Fibroblast of skin of scalp (primary cell): ENCODE measurements at places on chromosomes 1 and 21.

GRCh38 chr21:23809573-23809972 is 1797.7 kb downstream of the MRPL39 start:
- no peak for DNase-seq

GRCh38 chr1:77504986-77505385 is 177.5 kb downstream of the ZZZ3 start:
- DNase-seq = no peak

DNA sequence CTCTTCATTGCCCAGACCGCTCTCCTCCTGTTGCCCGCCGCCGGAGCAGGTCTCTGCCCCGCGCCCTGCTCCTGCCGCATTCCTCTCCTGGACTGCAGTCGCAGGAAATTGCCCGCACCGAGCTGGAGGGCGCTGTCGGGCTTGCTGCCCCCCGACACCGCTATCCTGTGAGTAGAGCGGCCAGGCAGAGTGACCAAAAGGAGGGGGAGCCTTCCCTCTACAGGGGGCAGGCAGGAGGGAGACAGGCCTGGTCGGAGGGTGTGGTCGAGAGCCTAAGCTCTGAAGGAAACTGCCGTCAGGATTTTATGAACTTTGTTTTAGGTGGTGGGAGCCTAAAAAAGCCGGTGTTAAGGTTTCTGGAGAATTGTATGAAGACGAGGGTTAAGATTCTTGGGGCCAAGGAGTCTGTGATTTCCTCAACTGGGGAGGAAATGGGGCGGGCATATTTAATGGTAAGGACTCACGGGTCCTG is 517 bp downstream of the LRIG2 start:
- peak; percentile 56 for DNase-seq

GRCh38 chr1:205942631-205943159 is 561 bp downstream of the SLC26A9 start:
- peak; percentile 16 for DNase-seq

- peak; percentile 78 for DNase-seq
These were observed 46.8 kb downstream of the PTPRU start for GRCh38 chr1:29282924-29283803.

DNA sequence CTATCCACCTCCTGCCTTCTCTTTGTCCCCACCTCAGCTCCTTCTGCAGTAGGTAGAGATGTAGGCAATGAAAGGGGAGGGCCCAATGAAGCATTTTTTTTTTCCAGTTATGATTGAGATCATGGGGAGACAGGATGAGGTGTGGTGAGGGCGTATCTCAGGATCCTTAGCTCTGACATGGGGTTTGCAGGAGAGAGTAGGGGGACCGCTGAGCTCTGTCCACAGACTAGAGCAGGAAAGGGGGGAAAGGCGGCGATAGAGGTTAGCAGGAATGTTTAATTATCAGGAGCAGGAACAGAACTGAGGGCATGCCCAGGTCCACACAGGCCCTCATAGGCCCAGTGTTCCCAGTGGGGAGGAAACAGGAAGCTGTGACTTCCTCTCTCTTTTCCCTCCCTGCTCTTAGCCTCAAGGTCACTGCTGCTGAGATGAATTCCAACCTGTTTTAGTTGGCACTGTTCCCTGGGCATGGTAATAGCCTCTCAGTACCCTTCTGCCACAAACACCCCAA is 901 bp upstream of the RXFP4 start:
- peak; percentile 80 for DNase-seq

- no peak for DNase-seq
These were observed 27.9 kb upstream of the EPHA8 start for GRCh38 chr1:22535399-22535798.

DNA sequence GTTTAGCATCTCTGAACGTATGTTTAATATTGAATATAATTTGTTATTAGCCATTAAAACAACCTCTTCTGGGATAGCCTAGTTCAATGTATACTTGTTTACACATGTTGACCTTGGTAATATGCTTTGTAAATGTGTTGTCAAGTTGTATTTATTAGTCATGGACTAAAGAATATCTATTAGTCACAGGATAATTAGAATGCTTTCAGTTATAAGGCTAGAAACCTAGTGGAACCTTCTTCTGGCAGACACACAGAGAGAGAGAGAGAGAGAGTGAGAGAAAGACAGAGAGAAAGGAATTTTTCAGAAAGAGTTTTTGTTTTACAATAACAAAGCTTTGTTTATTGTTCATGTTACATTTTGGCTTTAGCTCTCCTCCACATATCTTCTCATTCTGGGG is 181.1 kb upstream of the APP start:
- no peak for DNase-seq

GRCh38 chr1:39949891-39950290 is 5.1 kb upstream of the MFSD2A start:
- DNase-seq = no peak

DNA sequence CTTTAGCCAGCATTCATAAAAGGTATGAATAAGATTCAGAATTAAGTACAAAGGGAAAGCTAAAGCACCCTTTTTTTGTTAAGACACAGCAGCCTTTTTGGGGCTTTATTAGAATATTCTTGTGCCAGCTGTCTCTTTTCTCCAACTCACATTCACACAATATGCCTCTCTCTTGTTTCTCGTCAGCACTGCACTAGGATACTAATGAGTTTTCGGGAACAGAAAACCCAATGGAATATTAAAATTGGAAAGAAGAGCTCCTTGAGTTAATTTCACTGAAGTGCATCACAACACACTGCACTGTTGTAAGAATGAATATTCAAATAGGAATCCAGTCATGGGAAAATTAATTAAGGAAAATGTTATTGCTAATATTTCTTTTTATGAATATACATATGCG is 410.4 kb upstream of the BEND5 start:
- no peak for DNase-seq

DNA sequence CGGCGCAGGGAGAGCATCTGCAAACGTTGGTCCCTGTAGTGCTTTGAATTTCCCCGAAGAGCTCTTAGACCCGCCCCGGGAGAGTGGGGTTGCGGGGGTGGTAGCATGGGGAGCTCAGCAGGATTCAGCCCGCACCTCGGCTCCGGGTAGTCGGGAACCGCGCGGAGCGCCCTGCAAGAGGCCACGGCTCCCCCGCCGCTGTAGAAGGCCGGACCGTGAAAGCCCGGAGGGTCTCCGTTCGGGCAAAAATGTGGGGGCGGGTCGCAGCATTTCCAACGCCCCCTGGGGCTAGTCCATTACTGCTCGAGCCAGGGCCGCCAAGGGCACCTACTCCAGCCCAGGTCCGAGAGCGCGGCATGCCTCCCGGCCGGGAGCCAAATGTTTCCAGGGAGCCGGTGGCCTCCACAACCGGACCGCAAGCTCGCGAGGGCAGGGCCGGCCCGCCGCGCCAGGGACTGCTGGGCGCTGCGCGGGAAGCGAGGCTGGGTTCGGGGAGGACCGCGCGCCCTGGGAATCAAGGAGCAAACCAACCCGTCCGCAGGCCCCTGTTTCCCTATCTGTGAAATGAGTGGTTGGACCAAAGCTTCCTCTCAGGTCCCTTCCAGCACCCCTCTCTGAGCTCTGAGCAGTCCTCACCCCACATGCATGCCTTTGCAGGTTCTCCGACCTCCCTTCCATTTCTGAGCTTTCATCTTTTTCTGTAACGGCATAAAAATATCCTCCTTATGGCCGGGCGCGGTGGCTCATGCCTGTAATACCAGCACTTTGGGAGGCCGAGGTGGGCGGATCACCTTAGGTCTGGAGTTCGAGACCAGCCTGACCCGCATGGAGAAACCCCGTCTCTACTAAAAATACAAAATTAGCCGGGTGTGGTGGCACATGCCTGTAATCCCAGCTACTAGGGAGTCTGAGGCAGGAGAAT is 775 bp upstream of the TMEM63A start:
- peak; percentile 25 for DNase-seq

GRCh38 chr1:54221113-54221834 is 21.3 kb downstream of the MRPL37 start:
- no peak for DNase-seq

GRCh38 chr1:38624336-38625039 is 235.1 kb downstream of the RRAGC start:
- DNase-seq = no peak

DNA sequence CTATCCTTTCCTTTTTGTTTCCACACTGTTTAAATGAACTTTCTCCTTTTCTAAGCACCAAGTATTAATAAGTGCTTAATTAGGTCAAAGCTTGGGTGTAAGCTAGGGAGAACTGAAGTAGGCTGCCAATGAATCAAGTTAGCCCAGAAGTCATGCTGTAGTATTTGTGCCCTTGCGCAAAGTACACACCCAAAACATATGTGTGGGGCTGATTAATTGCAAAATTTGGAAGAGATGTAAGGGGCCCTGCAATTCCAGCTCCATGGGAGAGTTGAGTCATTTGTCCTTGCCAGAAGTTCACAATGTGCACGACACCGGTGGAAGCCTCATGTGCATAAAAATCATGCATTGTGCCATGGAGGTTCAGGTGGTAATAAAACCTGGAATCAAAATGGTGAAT is 18.6 kb upstream of the NTNG1 start:
- DNase-seq = no peak

DNA sequence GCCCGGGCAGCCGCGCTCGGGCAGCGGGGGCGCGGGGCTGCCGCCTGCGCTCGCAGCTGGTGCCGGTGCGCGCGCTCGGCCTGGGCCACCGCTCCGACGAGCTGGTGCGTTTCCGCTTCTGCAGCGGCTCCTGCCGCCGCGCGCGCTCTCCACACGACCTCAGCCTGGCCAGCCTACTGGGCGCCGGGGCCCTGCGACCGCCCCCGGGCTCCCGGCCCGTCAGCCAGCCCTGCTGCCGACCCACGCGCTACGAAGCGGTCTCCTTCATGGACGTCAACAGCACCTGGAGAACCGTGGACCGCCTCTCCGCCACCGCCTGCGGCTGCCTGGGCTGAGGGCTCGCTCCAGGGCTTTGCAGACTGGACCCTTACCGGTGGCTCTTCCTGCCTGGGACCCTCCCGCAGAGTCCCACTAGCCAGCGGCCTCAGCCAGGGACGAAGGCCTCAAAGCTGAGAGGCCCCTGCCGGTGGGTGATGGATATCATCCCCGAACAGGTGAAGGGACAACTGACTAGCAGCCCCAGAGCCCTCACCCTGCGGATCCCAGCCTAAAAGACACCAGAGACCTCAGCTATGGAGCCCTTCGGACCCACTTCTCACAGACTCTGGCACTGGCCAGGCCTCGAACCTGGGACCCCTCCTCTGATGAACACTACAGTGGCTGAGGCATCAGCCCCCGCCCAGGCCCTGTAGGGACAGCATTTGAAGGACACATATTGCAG is 3.0 kb downstream of the ARTN start:
- no peak for DNase-seq

- peak; percentile 48 for DNase-seq
These were observed 36.7 kb downstream of the MEF2D start for GRCh38 chr1:156463874-156464273.

DNA sequence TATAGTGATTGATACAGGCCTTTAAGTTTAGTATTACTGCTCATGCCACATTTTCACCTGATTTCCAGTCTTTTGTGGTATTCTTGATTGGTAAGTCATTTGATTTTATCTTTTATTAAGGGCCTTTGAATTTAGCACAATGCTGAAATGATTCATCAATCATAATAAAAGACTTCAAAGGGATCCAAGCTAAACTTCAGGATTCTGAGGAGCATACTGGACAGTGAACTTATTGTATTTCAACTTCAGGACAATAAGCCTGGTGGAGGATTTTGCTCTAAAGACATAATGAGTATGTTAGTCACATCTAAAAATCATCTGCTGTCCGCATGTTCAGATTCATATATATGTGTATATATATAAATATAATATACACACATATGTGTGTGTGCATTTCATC is 233.3 kb downstream of the SETD4 start:
- no peak for DNase-seq

DNA sequence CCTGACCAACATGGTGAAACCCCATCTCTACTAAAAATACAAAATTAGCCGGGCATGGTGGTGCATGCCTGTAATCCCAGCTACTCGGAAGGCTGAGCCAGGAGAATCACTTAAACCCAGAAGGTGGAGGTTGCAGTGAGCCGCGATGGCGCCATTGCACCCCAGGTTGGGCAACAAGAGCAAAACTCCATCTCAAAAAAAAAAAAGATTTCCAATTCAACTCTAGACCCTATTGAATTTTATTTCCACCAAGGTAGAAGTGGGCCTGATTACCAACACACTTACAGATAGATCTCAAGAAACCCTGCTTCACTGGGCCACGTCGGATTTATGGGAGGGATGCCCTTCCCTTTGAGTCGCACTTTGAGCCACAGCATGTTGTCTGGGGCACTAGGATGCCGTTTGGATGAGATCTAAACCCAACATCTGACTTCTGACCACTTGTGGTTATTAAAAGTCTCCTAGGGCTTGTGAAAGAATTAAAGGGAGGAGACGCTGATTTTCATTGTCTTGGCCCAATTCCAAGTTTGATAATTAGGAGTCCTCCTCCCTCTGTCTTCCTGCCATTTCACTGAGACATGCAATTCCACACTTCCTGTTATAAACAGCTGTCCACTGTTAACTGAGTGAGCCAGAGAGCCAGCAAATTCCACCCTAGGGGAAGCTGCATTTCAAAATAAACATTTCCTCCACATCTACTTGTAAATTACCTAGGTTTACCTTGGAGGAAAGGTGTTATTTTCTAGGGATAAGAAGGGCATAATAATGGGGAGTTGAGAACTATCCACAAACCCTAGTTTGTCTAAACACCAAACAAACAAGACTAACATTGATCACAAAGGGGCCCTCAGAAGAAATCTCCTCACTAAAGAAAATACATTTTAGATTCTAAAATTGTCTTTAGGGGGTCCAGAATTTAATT is 5.2 kb upstream of the RERE start:
- peak; percentile 94 for DNase-seq

DNA sequence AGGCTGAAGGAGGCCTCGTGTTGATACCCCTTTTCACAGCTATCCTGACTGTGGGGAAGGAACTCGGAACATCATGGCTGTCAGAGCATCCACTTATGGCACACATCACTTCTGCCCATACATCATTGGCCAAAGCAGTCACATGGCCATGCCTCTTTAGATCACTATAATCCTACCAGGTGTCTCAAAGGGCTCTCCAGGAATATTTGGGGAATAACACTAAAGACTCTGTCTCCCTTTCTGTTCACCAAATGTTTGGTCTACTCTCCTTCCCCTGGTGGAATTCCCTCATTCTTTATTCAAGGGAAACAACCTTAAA is 3.0 kb upstream of the JUN start:
- no peak for DNase-seq

- DNase-seq = no peak
These were observed 44.4 kb upstream of the B3GALT5 start for GRCh38 chr21:39568361-39568760.

GRCh38 chr1:89942825-89943658 is 51.9 kb upstream of the ZNF326 start:
- DNase-seq = no peak

DNA sequence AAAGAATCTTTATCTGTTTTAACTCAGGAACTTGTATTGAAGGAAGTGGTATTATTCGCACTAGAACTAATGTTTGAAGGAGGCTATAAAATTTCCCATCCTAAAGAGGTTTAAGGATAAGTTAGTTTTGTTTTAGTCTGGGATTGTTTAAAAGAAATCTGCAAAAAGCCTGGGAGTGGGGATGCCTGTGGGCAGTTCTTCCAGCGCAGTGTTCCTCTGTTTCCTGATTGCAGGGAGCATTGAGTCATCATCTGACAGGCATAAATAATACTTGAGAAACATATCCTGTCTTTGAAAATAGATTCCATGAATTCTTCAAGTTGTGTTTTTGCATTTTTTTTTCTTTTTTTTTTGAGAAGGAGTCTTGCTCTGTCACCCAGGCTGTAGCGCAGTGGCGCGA is 350.8 kb upstream of the PTBP2 start:
- peak; percentile 95 for DNase-seq

GRCh38 chr1:234603221-234604204 is 6.5 kb downstream of the IRF2BP2 start:
- DNase-seq = no peak
